ENCODE measurements at places on chromosomes 1 and 21.

- DNase-seq = no peak
These were observed 110.7 kb downstream of the AK5 start for GRCh38 chr1:77392486-77392885.

DNA sequence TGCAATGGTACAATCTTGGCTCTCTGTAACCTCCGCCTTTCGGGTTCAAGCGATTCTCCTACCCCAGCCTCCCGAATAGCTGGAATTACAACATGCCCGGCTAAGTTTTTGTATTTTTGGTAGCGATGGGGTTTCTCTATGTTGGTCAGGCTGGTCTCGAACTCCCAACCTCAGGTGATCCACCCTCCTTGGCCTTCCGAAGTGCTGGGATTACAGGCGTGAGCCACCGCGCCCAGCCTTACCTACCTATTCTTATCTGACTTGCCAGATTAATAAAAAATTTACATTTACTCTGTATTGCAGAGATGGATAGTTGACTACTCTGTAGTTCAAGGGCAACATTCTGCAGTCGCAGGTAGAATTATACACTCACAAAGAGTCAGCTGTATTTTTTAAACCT, 359.6 kb downstream of the KCTD3 start:
- no peak for DNase-seq

GRCh38 chr1:62841587-62842169, 57.7 kb downstream of the ATG4C start:
- DNase-seq = peak; percentile 14

DNA sequence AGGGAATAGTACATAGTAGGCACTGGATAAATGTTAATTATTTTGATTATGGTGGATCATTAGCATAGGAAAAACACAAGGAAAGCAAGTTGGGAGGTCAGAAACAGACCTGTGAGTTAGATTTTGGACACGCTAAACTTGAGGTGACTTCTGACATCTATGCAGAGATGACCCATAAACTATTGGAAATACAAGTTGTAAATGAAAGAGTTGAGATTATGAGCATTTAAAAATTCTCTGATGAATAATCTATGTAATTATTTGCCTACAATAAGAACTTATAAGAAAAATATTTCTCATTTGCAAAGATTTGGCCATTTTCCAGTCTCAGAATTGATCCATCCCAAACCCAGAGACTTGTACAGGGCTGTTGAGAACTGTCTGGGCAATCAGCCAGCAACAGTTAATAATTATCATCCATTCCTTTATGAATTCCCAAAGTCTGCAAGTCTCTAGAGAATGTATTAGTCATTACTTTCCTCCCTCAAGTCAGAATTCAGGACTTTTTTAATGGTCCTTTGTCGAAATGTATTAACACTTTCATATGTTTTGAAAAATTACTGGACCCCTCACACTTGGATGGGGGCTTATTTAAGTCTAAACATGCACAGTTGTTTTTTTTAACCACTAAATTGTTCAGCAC, 19.4 kb upstream of the SLAMF6 start:
- DNase-seq = no peak

GRCh38 chr1:23643736-23644554, 47.7 kb upstream of the RPL11 start:
- no peak for DNase-seq

GRCh38 chr1:182495693-182496092, 45.7 kb downstream of the RGSL1 start:
- no peak for DNase-seq

GRCh38 chr1:8089535-8090228, 63.6 kb upstream of the ERRFI1 start:
- no peak for DNase-seq

DNA sequence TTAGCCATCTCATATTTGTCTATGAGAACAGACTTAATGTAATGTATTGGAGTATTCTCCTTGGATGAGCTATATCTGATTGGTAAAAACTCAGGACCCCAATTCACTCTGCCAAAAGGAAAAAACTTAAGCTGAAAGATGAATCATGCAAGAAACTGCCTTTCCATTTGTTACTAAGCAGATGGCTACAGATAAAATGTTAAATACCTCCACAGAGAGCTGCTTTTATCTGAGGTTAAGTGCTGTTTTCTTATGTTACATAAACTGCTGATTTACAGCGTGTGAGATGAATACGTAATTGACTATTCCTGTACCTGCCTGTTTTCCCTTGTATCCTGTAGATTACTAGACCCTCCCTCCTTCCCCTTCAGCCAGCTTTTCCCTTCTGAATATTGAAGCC, 49.3 kb downstream of the CLCA4 start:
- DNase-seq = no peak

DNA sequence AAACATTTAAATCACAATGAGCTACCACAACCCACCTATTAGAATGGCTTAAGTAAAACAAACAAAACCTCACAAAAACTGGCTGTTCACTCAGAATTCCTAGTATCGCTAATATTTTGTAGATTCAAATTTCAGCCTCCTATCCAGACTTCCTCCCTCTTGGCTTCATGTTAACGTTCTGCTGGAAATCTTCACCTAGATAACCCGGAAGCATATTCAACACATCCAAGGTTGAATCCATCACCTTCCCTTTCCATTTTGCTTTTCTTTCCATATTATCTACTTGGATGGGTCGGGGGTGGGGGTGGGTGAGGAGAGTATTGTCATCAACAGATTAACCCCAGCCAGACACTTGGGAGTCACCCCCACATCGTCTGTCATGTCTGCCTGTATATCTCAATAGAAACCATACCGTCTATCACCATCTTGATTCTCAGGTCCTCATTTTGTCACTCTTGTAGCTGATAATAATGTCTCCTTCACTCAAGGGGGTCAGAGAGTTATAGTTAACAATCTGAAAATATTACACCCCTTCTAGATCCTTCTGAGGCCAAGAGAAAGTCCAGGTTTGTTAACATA, 1.7 kb upstream of the DPH5 start:
- DNase-seq = no peak

DNA sequence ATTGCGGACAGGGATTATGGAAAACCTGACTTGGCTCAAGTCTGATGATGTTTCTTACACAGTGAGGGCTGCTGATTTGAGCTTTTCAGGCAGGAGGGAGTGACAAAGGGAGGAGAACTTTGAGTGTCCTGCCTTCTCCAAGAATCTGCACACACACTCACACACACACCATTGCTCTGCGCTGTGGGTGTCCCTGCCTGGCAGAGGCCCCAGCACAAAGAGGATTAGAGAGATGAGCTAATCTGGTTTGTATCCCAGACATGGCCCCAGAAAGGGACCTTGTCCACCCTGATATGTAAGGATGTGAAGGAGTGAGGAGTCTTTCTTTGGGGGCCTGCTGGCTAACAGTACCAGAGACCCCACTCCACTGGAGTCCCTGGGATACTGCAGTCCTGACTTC, 5.9 kb upstream of the WNT2B start:
- DNase-seq = no peak

GRCh38 chr1:228365271-228366061, 41.2 kb downstream of the TRIM11 start:
- DNase-seq = no peak

DNA sequence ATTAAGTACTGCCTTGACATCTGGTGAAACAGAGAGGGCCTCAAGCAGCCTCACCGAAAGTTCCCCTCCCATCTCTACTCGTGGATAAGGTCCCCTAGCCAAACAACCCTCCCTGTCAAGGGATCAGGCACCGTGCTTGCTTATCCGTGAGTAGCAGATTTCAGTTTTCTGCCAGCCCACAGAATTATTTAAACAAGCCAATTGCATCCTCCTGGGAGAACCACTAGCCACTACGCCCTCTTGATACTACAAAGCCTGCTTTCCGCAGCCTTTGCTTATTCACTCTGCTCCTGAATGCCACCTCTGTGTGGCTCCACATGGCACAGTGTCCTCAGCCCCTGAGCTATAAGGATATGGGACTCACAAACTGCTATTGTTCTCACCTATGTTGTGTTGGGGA, 5.9 kb upstream of the TFF2 start:
- no peak for DNase-seq

GRCh38 chr21:31218830-31219608, 125.0 kb downstream of the TIAM1 start:
- DNase-seq = no peak

DNA sequence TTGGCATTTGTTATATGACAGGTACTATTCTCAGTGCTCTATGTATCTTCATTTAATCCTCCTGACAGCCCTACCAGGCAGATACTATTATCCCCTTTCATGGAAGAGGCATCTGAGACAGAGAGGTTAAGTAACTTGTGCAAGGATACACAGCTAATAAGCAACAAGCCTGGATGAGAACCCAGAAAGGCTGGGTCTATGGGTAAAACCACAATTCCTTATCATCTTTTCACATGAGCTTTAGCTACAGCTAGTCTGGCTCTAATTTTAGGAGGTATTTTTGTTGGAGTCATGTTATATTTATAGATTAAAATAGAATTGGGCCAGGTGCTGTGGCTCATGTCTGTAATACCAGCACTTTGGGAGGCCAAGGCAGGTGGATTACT, 27.7 kb downstream of the DNTTIP2 start:
- DNase-seq = no peak

DNA sequence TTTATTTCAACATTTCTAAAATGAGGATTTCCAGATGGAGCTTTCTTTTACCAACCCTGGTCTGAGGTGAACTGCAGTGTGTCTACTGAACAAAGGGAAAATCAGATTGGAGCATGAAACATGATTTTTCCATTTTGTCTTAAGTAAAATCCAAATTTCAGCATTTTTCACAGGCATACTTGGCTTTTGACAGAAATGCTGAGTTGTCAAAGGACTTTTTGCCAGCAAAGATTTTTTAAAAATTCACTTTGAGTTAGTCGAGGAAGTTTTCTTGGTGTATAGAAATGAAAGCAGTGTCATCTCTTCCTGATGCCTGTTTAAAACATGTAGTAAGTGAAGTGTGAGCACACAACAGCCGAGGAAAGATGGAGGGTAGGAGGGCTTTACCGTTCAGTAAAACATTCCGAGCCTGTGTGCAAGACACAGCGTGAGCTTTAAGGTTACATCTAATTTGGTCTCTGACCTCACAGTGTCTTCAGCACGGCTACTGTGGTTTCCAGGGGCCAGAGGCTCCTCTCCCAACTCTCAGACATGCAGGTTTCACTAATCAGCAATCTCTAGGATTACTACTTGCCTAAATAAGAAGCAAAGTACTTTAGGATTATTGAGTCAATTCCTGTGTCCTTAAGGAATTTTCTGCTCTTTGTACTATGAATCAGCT, 45.9 kb downstream of the SAMD13 start:
- DNase-seq = no peak

- no peak for DNase-seq
These were observed 26.8 kb downstream of the SZRD1 start for GRCh38 chr1:16393570-16394521.

- no peak for DNase-seq
These were observed 438.1 kb downstream of the NPHP4 start for GRCh38 chr1:5554111-5554510.

DNA sequence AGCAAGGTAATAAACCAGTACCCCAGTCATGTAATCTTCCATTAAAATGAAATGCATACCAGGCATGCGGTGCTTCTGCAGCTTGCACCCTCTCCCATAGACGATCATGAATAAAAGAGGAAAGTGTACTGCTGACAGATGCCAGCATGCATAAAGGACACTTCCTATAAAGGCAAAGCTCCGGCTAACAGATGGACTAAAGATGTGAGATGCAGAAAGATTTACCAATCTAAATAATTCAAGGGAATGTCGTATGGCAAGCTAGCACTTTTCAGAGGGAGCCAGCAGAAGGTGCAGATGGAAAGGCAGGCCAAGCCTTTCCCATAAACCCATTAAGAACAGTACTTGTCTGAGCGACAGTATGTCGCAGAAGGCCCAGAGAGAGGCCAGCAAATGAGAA, 542.0 kb downstream of the NUF2 start:
- DNase-seq = no peak

DNA sequence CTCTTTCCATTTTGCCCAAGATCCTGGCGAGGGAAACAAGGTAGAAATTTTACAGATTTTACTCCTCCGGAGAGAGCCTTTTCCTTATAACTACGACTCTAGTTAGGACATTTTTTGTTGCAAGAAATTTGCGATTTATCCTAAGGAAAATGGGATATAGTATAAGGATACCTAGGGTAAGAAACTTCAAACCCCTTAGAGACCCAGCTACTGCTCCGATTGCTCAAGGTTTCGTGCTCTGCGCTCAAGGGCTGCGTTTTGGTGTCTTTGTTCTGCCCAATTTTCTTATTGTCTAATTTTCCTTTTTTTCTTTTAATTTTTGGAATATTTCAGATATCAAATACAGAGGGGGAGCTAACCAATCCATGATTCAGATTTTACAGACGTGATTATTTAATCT, 1.5 kb downstream of the TTC3 start:
- DNase-seq = no peak

DNA sequence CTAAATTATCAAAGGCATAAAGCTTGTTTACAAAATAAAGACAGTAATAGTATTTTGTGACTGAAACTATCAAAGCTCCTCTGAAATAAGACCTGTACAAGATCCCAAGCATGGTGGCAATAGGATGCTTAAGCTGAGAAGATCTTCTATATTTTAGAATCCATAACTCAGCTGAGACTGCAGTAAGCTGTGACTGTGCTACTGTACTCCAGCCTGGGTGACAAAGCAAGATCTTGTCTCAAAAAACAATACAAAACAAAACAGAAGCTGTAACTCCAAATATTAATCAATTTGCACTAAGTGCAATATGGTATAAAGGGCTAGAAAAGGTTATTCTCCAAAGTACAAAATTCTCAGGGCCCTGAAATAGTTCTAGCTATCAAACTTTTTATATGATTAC, 55.8 kb upstream of the CPLANE2 start:
- no peak for DNase-seq

DNA sequence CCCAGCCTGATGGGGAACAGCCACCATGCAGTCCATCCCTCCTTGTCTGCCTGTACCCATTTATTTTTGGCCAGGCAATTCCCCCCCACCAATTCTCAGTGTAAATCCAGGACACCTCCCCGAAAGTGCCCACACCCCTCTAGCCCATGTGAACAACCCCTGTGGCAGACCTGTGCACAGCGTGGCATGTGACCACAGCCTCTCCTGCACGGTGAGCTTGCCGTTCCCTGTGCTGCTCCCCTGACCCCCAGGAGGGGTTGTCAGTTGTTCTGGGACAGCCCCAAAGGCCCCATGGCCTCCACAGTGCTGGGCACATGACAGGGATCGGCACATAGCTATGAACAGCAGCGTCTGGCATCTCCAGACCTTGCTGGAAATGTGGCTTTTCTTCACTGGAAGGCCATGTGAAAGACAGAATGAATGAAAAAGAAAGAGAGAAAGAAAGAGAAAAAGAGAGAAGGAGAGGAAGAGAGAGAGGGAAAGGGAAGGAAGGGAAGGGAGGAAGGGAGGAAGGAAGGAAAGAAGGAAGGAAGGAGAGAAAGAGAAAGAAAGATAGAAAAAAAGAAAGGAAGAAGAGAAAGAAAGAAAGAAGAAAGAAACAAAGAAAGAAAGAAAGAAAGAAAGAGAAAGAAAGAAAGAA, 3.9 kb downstream of the CAPN9 start:
- DNase-seq = no peak

GRCh38 chr1:22341791-22342605, 109.7 kb upstream of the ZBTB40 start:
- DNase-seq = no peak
